ENCODE measurements at places on chromosomes 5 and 9.

DNA sequence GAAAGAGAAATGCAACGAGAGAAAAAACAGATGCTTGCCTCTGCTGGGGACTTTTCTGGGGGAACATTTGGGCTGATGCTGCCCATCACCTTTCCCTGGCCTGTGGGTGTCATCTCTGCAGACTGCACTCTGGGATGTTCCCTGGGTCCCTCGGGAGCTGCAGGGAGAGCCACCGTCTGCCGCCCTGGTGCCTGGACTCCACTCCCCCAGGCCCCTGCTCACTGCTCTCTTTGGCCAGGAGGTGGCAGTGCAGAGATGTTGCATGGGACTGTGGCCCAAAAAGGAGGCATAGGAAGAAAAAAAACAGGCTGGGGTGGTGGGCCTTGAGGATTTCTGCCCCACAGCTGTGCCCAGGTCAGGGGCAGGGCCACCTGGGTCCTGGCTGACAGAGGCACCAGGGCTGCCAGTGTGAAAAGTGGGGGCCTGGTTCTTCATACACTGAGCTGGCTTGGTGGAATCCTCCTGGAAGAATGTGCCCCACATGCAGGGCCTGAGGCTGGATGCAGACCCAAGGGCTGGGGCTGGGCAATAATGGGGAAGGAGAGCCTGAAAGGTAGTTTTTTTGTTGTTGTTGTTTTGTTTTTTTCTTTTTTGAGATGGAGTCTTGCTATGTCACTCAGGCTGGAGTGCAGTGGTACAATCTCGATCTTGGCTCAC, 353.6 kb downstream of the SLIT3 start:
- no peak for DNase-seq

DNA sequence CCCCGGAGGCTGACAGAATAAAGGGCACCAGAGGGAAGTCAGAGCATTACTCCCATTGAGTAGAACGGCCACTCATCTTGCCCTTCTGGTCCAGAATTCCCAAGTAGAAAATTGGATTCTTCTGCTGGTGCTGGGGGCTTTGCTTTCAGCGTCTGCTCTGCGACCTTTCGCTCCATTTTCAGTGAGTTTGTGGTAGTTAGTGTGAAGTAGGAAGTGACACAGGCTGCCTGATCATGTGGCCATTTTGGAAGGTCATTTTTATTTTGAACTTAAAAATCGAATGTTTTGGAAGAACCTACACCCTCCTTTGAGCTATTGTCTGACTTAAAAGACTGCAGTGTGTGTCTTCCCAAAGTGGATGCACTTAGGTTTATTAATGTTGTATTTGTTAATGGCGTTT, 56.7 kb upstream of the FAM120AOS start:
- DNase-seq = no peak

DNA sequence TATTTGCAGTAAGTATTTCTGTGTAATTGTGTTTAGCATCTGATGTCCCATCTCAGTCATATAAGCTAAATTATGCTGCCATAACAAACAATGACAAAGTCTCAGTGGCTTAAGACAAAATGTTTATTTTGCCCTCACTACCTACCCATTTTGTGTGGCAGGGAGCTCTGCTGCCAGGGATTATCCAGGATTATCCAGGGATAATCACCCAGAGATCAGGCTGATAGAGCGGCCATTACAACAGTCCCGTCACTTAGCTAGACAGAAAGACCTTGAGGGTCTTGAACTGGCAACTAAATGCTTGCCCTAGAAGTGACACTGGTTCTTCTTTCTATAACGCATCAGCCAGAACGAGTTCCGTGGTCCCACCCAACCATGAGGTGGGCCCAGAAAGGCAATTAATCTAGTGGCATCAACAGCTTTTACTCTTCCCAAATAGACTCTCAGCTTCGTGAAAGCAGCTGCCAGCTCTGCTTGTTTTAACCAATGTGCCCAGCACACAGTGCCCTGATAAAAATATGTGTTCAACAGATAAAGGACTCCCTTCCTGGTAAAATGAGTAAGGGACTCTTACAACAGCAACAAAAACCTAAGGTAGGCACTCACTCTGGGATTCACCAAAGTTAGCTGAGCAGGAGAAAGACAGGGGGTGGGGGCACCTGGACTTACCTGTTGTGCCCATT, 22.8 kb downstream of the CCDC69 start:
- DNase-seq = no peak

GRCh38 chr5:168637793-168638192, 58.6 kb upstream of the PANK3 start:
- no peak for DNase-seq

DNA sequence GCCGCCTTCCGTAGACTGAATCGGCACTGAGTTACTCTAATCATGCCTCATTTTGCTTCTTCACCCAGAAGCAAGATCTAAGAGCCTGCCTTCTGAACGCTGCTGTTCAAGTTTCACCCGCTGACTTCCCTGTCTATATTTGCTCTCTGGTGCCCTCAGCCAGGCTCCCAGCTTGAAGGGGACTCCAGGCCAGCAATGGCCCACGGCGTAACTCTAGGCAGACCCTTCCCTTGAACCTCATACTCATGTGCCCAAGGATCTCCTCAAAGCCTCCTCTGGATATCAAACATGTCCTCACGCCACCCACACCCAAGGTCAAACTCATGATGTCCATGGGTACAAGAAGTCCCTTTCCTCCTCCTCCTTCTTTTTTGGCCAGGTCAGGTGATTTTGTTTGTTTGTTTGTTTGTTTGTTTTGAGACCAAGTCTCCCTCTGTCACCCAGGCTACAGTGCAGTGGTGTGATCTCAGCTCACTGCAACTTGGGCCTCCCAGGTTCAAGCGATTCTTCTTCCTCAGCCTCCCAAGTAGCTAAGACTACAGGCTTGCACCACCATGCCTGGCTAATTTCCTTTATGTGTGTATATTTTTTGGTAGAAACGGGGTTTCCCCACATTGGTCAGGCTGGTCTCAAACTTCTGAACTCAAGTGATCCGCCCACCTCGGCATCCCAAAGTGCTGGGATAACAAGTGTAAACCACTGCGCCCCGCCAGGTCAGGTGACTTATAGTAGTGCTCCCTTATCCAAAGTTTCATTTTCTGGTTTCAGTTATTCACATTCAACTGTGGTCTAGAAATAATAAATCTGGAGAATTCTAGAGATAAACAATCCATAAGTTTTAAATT, 239.0 kb downstream of the SYK start:
- DNase-seq = no peak

Measured in NCI-H446 treated with DMSO at 0.1 percent for 48 hours (cell line).